Cortex of kidney (tissue), 1 donor: ENCODE measurements at places on chromosomes 16 and 17.

DNA sequence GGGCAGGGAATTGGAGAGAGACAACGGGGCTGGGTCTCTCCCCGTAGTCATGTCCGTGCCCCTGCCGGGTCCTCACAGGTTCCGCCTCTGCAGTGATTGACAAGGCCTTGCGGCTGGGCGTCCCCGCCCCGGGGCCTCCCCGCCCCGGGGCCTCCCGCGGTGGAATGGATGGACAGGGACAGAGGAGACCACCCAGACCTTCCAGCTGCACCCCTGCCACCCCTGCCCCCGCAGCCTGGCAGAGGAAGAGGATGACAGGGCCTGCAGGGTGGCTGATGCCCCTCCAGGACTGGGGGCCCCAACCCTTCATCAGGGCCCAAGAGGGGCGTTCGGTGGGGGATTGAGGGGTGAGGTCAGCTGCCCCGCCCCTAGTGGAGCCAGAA lies 216.4 kb upstream of the CIBAR2 start:
- no peak for DNase-seq

GRCh38 chr17:81518785-81519283 lies 6.2 kb upstream of the ACTG1 start:
- DNase-seq: no peak

- DNase-seq: no peak
These were observed 4.3 kb downstream of the ZNF768 start for GRCh38 chr16:30521873-30522641.

GRCh38 chr16:81996664-81997509 lies 14.4 kb downstream of the SDR42E1 start:
- no peak for DNase-seq

DNA sequence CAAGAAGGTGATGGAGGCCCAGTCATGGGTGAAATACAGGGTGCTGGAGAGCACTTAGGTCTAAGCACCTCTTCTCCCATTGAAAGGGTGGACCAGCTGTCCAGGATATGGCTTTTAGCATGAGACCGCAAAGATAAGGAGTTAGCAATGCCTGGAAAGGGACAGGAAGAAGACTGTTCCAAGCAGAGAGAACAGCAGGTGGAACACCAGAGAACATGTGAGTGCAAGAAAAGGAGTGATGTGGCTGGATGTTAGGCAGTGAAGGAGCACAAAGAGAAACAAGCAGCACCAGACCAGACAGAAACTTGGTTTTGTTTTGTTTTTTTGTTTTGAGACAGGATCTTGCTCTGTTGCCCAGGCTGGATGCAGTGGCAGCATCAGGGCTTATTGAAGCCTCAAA lies 45.4 kb upstream of the CCL1 start:
- no peak for DNase-seq
